ENCODE measurements at places on chromosomes 5 and 9.

DNA sequence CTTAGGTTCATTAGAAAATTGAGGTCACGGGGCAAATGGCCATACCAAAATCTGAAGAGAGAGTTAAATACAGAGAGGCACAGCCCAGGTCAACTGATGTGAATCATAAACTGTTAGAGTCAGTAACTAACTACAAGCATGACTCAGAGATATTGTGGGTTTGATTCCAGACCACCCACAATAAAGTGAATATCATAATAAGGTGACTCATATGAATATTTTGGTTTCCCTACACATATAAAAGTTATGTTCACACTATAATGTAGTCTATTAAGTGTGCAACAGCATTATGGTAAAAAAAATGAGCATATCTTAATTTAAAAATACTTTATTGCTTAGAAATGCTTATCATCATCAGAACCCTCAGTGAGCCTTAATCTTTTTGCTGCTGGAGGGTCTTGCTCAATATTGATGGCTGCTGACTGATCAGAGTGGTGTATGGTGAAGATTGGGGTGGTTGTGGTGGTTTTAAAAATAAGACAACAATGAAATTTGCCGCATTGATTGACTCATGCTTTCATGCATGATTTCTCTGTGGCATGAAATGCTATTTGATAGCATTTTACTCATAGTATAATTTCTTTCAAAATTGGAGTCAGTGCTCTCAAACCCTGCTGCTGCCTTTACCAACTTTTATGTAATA is 53.1 kb upstream of the EDIL3 start:
- DNase-seq = no peak

- no peak for DNase-seq
These were observed 240.9 kb upstream of the TBCA start for GRCh38 chr5:78016863-78017529.

DNA sequence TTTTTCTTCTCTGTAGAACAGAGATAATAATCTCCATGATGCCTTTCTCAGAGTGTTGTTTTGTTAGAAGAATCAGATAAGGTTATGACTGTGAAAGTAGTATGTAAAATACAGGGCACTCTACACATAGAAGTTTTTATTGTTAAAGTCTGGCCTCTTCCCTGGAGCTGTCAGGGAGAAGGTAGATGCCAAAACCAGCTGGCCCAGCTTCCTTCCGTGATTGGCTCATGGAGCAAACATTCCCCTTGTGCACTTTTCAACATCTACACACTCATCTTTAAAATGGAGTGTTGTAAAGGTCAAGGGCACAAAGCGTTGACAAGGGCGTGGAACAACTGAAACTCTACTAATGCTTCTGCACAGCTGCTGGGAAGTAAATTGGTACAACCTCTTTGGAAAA is 7.4 kb upstream of the RNF183 start:
- no peak for DNase-seq

DNA sequence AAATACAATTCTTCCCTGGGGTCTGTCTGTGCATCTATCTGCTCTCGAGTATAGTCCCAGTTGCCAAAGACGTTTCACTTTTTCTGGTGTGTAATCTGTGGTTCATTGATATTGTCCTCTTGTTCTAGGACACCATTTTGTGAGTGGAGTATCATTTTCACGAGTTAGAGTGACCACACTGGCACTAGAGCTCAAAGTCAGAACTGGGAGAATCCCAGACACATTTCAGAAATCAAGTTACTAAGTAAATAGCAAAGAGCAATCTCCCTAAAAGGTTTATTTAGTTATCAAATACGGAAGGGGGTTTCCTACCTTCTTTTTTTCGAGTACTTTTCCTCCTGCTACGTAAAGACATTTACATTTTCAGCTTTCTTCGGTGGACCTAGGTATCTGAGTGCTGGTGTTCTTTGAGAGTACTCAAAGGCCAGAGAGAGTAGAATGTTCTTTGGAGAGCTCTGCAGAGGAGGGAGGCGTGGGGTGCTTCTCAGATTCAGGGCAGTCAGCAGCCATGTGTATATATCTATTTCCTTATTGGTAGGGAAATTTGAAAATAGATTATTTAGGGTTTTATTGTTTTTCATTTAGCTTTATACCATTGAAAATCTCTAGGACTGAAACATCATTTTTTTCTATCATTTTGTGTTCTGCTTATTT is 8.9 kb upstream of the HSPA9 start:
- DNase-seq = no peak

DNA sequence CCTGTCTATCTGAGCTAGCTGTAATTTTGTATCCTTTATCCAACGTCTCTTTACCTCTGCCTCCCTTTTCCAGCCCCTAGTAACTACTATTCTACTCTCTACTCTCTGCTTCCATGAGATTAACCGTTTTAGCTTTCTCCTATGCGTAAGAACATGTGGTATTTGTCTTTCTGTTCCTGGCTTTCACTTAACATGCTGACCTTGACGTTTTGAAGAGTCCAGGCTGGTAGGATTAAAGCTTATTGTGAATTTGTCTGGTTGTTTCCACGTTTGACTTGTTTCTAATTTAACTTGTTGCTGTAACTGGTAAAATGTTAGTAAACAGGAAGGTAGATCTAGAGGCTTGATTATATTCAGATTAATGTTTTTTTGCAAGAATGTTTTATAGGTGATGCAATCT is 385.3 kb downstream of the PSAT1 start:
- no peak for DNase-seq

- DNase-seq = no peak
These were observed 308.8 kb upstream of the NREP start for GRCh38 chr5:112065781-112066180.

- peak; percentile 65 for DNase-seq
These were observed 84.2 kb downstream of the ZNF608 start for GRCh38 chr5:124662181-124662781.

DNA sequence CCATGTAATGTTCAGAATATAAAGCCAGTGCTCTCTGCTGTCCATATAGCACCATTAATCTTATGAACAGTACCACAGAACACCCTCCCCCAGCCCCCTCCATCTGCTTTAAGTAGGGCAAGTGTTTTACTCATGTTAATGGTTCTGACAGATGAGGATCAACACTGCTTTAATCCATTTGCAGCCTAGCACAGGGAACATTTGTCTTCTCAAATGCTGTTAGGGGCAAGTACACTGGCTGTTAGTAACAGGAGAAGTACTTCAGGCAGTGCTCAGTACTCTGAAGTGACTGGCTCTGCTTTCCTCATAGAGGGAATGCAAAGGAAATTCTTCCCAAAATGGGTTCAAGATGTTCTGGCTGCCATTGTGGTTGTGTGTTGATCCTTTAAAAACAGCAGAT is 202.6 kb downstream of the DCP2 start:
- no peak for DNase-seq

DNA sequence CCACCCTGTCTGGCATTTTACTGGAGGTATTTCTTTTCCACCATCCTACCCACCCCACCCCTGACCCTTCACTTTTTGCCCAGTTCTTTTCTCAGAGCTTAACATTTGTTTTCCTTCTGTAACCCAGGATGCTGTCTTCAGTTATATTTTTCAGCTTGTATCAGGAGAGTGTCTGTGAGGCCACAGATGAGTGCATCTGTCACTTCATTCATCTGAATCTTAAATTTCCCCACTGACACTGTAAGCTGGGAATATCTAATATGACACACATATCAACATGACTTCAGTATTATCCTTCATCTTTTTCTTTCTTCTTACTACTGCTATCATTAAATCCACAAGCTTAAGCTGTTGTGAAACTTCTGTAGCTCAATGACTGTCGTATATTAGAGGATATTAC is 4.9 kb downstream of the MARCHF3 start:
- no peak for DNase-seq

- DNase-seq = no peak
These were observed 485 bp downstream of the FAM53C start for GRCh38 chr5:138338411-138339090.

GRCh38 chr9:98225015-98225442 is 30.4 kb downstream of the TBC1D2 start:
- no peak for DNase-seq

DNA sequence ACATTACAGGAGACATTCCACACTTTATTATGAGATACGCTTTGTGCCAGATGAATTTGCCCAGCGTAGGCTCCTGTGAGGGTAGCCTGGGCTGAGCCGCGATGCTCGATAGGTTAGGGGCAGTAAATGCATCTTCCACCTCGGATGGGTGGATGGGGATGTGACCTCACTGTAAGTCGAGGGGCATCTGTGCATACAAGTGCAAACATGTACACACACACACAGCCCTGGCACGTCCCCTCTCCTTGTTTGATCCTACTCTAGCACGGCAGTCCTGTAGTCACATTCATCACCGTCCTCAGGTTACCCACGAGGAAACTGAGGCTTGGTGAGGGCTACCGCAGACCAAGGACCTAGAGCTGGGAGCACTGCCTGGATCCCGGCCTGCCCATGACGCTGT is 166.8 kb downstream of the COL23A1 start:
- DNase-seq = no peak

- DNase-seq = no peak
These were observed 50.9 kb upstream of the RXRA start for GRCh38 chr9:134275375-134275774.

- no peak for DNase-seq
These were observed 1114.9 kb upstream of the C9orf72 start for GRCh38 chr9:28688172-28688571.

- no peak for DNase-seq
These were observed 468.2 kb upstream of the MEF2C start for GRCh38 chr5:89351222-89351621.

DNA sequence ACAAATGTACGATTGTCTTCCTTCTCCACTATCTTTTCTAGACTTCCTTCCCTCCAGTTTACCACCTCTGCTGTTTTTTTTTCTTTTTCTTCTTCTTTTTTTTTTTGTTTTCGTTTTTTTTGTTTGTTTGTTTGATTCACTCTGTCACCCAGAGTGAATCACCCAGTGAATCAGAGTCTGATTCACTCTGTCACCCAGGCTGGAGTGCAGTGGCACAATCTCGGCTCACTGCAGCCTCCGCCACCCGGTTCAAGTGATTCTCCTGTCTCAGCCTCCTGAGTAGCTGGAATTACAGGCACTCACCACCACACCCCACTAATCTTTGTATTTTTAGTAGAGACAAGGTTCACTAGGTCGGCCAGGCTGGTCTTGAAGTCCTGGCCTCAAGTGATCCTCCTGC is 375.7 kb downstream of the NTRK2 start:
- DNase-seq = no peak

GRCh38 chr9:91921371-91921770 is 28.7 kb downstream of the ROR2 start:
- DNase-seq = no peak

DNA sequence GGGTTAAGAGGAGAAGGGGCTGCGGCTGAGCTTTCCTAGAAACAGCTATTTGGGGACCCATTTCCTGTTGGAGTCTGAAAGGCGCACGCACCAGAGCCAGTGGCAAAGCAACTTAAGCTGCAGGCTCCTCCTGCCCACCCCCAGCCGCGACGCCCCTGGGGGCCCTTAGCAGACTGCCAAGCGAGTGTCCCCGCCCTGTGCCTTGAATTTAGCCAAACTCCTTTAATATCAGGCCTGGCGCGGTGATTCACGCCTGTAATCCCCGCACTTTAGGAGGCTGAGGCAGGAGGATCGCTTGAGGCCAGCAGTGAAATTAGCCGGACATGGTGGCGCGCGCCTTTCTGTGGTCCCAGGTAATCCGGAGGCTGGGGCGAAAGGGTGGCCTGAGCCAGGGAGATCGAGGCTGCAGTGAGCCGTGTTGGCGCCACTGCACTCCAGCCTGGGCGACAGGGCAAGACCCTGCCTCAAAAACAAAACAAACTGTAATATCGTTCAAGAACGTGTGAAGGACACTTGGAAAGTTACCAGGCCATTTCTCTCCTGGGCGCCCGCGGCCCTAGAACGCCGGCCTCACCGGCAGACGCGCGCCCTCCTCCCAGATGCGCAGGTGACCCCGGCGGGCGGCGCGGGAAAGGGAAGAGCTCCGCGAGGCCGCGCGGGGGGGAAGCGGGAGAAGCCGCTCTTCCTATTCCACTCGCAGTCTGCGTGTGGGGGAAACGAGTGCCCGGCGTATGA is 1.0 kb upstream of the F2R start:
- peak; percentile 49 for DNase-seq

- no peak for DNase-seq
These were observed 16.9 kb upstream of the TNFSF15 start for GRCh38 chr9:114822708-114823107.

GRCh38 chr9:78668148-78668832 is 371.4 kb downstream of the PSAT1 start:
- DNase-seq = peak; percentile 21

- DNase-seq = no peak
These were observed 34.8 kb upstream of the DHFR start for GRCh38 chr5:80689627-80690026.

- no peak for DNase-seq
These were observed 28.3 kb downstream of the ORM2 start for GRCh38 chr9:114357911-114358328.

DNA sequence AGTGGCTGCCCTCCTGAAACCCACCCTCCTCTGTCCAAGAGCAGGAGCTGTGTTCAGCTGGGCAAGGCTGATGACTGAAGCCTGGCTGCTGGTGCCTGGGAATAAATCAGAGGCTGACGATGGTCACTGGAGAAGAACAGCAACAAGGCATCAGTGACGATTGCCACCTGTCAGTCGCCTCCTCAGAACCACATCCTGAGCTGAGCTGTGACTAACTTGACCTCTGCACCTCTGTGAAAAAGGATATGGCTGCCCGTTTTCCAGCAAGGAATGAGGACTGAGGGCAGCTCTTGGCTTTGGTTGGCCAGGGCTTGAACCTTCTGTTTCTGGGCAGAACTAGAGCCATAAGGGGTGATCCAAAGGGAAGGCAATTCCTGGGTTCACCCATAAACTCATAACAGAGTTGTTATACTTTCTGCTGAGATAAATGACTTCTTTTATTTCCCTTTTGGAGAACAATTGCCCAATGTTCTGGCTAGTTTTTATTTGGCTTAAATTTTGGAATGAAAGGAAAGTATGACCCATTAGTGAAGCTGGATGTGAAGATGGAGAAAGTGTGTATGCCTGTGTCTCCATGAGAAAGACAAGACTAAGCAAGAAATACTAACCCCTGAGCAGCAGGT is 40.1 kb downstream of the TRIP13 start:
- no peak for DNase-seq

DNA sequence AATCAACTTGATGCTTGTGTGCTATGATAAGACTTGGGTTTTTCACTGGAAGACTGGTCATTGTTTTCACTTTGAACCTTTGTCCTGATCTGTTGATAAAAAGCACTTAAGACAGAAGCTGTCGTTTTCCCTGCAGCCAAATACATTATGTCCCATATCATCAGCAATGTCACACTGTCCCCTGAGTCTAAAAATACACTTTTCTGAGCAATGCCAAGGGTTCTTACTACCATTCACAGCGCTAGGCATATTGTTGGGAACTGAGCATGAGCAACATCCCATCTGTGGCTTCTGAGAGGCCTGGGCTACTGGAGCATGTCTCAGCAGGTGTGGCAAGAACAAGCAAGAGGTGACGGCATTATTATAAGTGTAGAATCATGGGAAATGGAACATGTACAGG is 81.8 kb downstream of the SEMA6A start:
- peak; percentile 14 for DNase-seq

All from hepatocyte (in vitro differentiated cells).